H7 (cell line): ENCODE measurements at places on chromosomes 12 and 14.

GRCh38 chr14:104826189-104826860 lies 25.4 kb downstream of the ZBTB42 start:
- DNase-seq, result peak; percentile 99

- DNase-seq, result no peak
Observed at GRCh38 chr12:32783029-32783428, 27.3 kb upstream of the YARS2 start.

DNA sequence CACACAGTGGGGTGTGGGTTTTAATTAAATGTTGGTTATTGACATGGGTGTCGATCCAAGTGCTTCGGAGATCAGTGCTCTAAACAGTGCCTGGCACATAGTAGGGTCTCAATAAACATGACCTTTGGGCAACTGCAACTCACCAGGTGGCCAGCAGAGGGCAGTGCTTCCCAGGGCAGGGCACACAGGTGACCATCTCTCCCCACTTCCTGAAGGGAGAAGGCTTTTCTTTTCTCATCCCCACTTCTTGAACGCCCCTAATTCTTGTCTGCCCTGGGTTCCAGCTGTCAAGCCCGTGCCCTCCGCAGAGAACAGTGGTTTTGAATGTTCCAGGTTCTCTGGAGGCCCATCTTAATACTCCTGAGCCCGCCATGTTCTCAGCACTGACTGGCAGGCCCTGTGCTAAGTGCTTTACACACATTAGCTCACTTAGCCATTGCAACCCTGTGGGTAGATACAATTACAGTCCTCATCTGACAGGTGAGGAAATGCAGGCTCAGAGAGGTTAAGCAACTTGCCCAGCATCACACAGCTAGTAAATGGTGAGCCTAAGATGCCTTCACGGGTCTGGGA lies 16.3 kb downstream of the RAPGEF3 start:
- DNase-seq, result peak; percentile 89

DNA sequence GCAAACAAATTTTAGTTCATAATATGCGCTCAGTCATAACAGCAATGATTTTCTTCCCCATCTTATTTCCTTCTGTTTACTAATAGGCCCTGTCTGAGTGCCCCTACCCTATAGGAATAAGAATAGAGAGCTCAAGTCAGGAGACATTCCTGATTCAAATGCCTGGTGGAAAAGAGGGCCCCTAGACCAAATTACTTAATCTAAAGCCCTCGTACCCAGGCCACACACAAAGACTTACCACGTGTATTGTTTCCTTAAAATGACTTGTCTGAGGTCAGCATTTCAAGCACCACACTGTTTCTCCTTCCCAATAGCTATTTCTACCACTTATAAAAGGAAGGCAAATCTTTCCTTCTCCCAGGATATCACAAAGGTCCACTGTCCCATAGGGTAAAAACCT lies 314.9 kb upstream of the TMTC1 start:
- DNase-seq, result peak; percentile 46
